Gastrocnemius medialis (tissue), 4 donors: ENCODE measurements at places on chromosomes 13 and 19. TPM values are rescaled to one million over a fixed set of nuclear protein-coding genes. Genes with fewer than 3 reads are reported as not detected.

FLT3 gene
- total RNA-seq = 0.92 TPM

GRCh38 chr13:22227895-22228294, 557.0 kb downstream of the FGF9 start:
- H3K27ac ChIP-seq = no peak overlapping the region
- no peak for DNase-seq
- no peaks in the 10 kb centered on the region for H3K27me3 ChIP-seq
- no peaks in the 10 kb centered on the region for H3K4me1 ChIP-seq
- no peak overlapping the region for H3K4me3 ChIP-seq
- H3K36me3 ChIP-seq = no peaks in the 10 kb centered on the region

FRY gene
- total RNA-seq = 10.1 TPM

- H3K4me1 ChIP-seq = peaks cover 96% of the 10 kb centered on the region
- no peaks in the 10 kb centered on the region for H3K36me3 ChIP-seq
- H3K4me3 ChIP-seq = no peak overlapping the region
- DNase-seq = peak; percentile 11
- peak overlapping the region; percentile 91 for H3K27ac ChIP-seq
Observed at GRCh38 chr13:21014139-21014501, 47.3 kb downstream of the LATS2 start.

SCAMP4 gene
- total RNA-seq = 18.8 TPM

- no peaks in the 10 kb centered on the region for H3K4me1 ChIP-seq
- DNase-seq = no peak
Observed at GRCh38 chr13:58528351-58528750, 896.8 kb downstream of the PCDH17 start.

SPRED3 gene
- 2.6 TPM for total RNA-seq

SERPINE3 gene
- total RNA-seq = not detected

- H3K36me3 ChIP-seq = no peaks in the 10 kb centered on the region
- H3K4me3 ChIP-seq = no peak overlapping the region
- H3K27ac ChIP-seq = no peak overlapping the region
- peaks cover 4% of the 10 kb centered on the region for H3K4me1 ChIP-seq
- H3K27me3 ChIP-seq = no peaks in the 10 kb centered on the region
- DNase-seq = no peak
Observed at GRCh38 chr19:17220207-17220758, 5.1 kb downstream of the USE1 start.

ZNF729 gene
- total RNA-seq = not detected

DNA sequence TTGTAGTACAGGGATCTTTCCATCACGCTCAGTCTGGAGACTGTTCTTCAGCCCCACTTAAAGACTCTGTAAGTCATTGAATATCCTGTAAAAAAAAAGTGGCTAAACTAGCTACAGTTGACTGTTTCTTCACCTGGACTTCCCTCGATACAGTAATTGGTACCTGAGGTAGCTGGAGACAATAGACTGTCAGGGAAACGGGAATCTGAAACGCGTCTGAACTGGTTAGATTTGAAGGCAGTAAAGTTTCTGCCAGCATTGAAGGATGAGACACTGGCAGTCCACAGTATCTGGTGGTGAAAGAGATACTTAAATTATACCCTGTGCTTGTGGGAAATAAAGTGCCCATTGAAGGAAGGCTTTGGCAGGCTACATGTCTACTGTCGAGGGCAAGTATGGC, 550.5 kb downstream of the IRS2 start:
- peak overlapping the region; percentile 36 for H3K27ac ChIP-seq
- no peaks in the 10 kb centered on the region for H3K4me1 ChIP-seq

OR7C1 gene
- 0.02 TPM for total RNA-seq

VASP gene
- 14.6 TPM for total RNA-seq

DNA sequence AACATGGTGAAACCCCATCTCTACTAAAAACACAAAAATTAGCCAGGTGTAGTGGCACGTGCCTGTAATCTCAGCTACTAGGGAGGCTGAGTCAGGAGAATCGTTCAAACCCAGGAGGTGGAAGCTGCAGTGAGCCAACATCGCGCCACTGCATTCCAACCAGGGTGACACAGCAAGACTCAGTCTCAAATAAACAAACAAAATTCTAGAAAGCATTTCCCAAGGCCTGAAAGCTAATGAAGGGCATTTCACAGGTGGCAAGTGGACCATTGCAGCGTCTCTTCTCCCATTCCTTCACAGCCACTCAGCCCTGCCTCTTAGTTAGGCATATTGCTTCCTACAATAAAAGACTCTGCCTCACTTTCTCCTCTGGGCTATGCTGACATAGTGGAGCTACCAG, 13.5 kb upstream of the RXFP2 start:
- H3K27ac ChIP-seq = no peak overlapping the region
- no peak for DNase-seq
- no peak overlapping the region for H3K4me3 ChIP-seq
- H3K4me1 ChIP-seq = no peaks in the 10 kb centered on the region
- H3K36me3 ChIP-seq = no peaks in the 10 kb centered on the region
